Cardiac ventricle fibroblast (primary cell): ENCODE measurements at places on chromosomes 3 and 15. TPM values are rescaled to one million over a fixed set of nuclear protein-coding genes. Genes with fewer than 3 reads are reported as not detected.

The FBLN2 gene
- total RNA-seq = 586 and 593 TPM in 2 replicates

The FBN1 gene
- total RNA-seq = 830 and 868 TPM in 2 replicates

The TRPM1 gene
- total RNA-seq = not detected in 2 replicates

The LEKR1 gene
- 0.37 and 0.88 TPM in 2 replicates for total RNA-seq
